Pericardium fibroblast (primary cell): ENCODE measurements at places on chromosomes 4 and X. TPM values are rescaled to one million over a fixed set of nuclear protein-coding genes. Genes with fewer than 3 reads are reported as not detected.

The ATP6AP2 gene
- 124 and 137 TPM in 2 replicates for total RNA-seq

The TBC1D9 gene
- 18.0 and 21.7 TPM in 2 replicates for total RNA-seq

The PABPC1L2B gene
- not detected in 2 replicates for total RNA-seq

The MAGEA9B gene
- total RNA-seq: not detected in 2 replicates

The GYPE gene
- total RNA-seq: 0.93 and 1.1 TPM in 2 replicates

The RAB9B gene
- 0.23 and 1.1 TPM in 2 replicates for total RNA-seq

The KCNE5 gene
- 0.58 and 1.0 TPM in 2 replicates for total RNA-seq

The TMPRSS11F gene
- total RNA-seq: not detected in 2 replicates

The FAM149A gene
- total RNA-seq: 6.4 and 6.8 TPM in 2 replicates

The ETNPPL gene
- not detected in 2 replicates for total RNA-seq

The HPGD gene
- 0.43 TPM in 1 of 2 replicates, not detected in the other for total RNA-seq

The FOXO4 gene
- 2.7 and 4.1 TPM in 2 replicates for total RNA-seq

The SCML1 gene
- total RNA-seq: 3.9 and 8.2 TPM in 2 replicates

The GUCY1A1 gene
- total RNA-seq: 0.12 and 0.77 TPM in 2 replicates

The GLOD5 gene
- total RNA-seq: not detected in 2 replicates

The COL4A5 gene
- 28.6 and 52.2 TPM in 2 replicates for total RNA-seq

The LONRF3 gene
- total RNA-seq: 0.09 TPM in 1 of 2 replicates, not detected in the other

The C4orf54 gene
- 0.09 TPM in 1 of 2 replicates, not detected in the other for total RNA-seq

The HTN3 gene
- not detected in 2 replicates for total RNA-seq

The PCYT1B gene
- 0.09 and 1.1 TPM in 2 replicates for total RNA-seq

The FGFBP2 gene
- not detected in 2 replicates for total RNA-seq

The XAGE1A gene
- total RNA-seq: not detected in 2 replicates

The PNMA5 gene
- total RNA-seq: not detected in 2 replicates

The SFRP2 gene
- 1.4 and 11.3 TPM in 2 replicates for total RNA-seq

The BEX2 gene
- total RNA-seq: 1.5 and 3.2 TPM in 2 replicates

The PWWP3B gene
- 5.5 and 11.7 TPM in 2 replicates for total RNA-seq

The SPIN2A gene
- 0.09 and 1.4 TPM in 2 replicates for total RNA-seq

The TMEM154 gene
- 2.3 and 2.6 TPM in 2 replicates for total RNA-seq

The F9 gene
- not detected in 2 replicates for total RNA-seq

The TSPAN6 gene
- 25.4 and 27.8 TPM in 2 replicates for total RNA-seq

The F8A2 gene
- not detected in 2 replicates for total RNA-seq

The GABRE gene
- 20.4 and 26.0 TPM in 2 replicates for total RNA-seq

The CAPN6 gene
- total RNA-seq: not detected in 2 replicates

The XK gene
- total RNA-seq: 0.12 TPM in 1 of 2 replicates, not detected in the other

The SOWAHD gene
- total RNA-seq: 0.70 TPM in 1 of 2 replicates, not detected in the other

The DCK gene
- 7.8 and 12.3 TPM in 2 replicates for total RNA-seq
